CD4-positive, alpha-beta T cell treated with Interleukin-15 for 1 hour (primary cell): ENCODE measurements at places on chromosomes 3 and 15.
A peak's percentile ranks its signal among the peaks of the same experiment; 100 is the strongest.

DNA sequence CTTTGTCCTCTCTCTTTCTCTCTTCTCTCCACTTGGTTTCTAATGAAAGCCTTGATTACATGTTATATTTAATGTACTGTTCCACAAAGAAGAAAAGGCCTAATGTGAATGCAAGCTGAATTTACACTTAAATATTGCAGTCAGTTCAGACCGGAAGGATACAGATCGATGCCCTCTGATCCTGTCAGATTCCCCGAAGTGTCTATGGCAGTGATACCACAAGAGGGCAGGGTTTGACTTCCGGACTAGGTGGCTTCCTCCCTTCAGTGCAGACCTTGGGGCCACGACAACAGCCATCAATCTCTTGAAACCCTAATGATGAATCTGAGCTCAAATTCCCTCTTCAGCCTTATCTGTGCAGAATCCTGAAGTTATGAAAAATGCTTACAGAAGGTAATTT lies 29.5 kb downstream of the AGTR1 start:
- DNase-seq: no peak

DNA sequence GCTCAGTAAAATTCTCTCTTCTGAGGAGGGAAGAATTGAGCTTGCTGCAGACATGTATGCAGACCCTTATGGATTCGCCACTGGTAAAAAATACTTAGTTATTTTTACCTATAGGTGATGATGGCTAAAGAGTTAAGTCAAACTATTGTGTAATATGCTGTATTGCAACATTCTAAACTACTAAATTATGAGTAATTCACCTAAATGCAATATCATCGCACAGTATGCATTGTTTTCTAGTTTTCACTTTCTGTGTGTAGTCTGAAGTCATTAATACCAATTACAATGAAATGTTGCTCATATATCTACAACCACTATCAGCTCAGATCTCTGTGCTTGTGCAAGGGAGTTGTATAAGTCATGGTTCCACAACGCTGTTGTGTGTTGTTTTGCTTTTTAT lies 48.7 kb upstream of the ROBO2 start:
- no peak for DNase-seq

DNA sequence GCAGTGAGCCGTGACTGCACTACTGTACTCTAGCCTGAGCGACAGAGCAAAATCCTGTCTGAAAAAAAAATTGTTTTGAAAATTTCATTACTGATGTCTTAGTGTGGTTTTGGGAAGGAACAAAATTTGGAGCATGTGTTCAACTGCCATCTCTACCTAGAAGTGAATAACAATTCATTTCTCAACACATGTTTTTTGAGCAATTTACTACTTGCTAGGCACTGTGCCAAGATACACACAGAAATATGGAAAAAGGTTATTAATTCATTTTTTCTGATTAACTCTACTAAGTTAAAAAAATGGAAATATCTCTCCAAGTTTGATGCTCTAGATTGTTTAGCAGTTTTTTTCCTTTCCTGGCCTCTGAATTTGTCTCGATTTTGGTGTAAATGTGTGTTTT lies 5.2 kb upstream of the TCF12 start:
- no peak for DNase-seq

DNA sequence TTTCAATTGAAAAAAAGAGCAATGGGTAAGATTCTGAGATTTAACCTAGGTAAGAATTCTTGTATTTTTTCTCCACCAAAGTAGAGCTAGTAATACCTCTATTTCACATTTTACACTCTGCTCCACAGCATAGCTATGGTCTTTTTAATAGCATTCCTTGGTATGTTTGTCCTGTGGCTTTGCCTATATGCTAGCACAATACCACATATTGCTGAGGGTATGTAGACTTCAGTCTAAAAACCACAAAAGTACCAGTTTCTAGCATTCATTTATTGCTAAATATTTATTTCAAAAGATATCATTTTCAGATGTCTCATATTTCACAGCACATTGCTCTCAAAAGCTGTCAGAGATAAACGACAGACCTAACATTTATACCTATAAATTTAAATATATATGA lies 18.2 kb upstream of the EOGT start:
- no peak for DNase-seq

- no peak for DNase-seq
Measured at GRCh38 chr3:43752905-43753304, 62.2 kb downstream of the ABHD5 start.

- DNase-seq: no peak
Measured at GRCh38 chr3:56282341-56282740, 185.9 kb downstream of the ERC2 start.

DNA sequence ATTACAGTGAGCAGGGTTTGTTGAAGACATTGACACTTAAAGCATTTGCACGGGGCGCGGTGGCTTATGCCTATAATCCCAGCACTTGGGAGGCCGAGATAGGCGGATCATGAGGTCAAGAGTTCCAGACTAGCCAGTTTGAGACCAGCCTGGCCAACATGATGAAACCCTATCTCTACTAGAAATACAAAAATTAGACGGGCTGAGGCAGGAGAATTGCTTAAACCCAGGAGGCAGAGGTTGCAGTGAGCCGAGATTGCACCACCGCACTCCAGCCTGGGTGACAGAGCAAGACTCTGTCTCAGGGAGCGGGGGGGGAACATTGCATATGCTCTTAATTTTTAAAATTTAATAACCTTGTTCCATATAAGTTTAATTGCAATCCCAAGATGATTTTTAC lies 11.9 kb downstream of the STT3B start:
- DNase-seq: peak; percentile 20
